ENCODE measurements at places on chromosomes 12 and 14. TPM values are rescaled to one million over a fixed set of nuclear protein-coding genes. Genes with fewer than 3 reads are reported as not detected.

Gene GAS2L3
- 14.8 TPM for total RNA-seq

Gene DACT1
- 26.9 TPM for total RNA-seq

Gene TAS2R10
- total RNA-seq: not detected

Gene WNT5B
- 529 TPM for total RNA-seq

Gene RIPK3
- total RNA-seq: 2.2 TPM

Gene USP44
- 0.76 TPM for total RNA-seq

Gene RAB2B
- total RNA-seq: 21.1 TPM

Gene PRPH
- not detected for total RNA-seq

Gene TPH2
- total RNA-seq: not detected

Gene GALNT6
- 9.4 TPM for total RNA-seq

Gene PZP
- not detected for total RNA-seq

Gene ASCL1
- not detected for total RNA-seq

Gene EPYC
- not detected for total RNA-seq

Gene TCP11L2
- total RNA-seq: 32.2 TPM

Gene PLD4
- total RNA-seq: not detected

Gene HNF1A
- not detected for total RNA-seq

Gene IGFBP6
- total RNA-seq: 1,614 TPM

Gene SLC7A8
- total RNA-seq: 6.7 TPM

Gene CATSPERB
- 0.11 TPM for total RNA-seq

Gene PRB4
- not detected for total RNA-seq

Gene LRFN5
- 2.1 TPM for total RNA-seq

Gene ARMH4
- total RNA-seq: 3.3 TPM

Gene ART4
- total RNA-seq: not detected

Gene TEX22
- total RNA-seq: 0.43 TPM

Gene FAIM2
- 2.8 TPM for total RNA-seq

Gene ANO6
- total RNA-seq: 75.4 TPM
